ENCODE measurements at places on chromosomes 5 and 9. TPM values are rescaled to one million over a fixed set of nuclear protein-coding genes. Genes with fewer than 3 reads are reported as not detected.

Gene SPOCK1
- total RNA-seq, result 10.9 TPM

Gene LURAP1L
- total RNA-seq, result not detected

Gene STPG3
- total RNA-seq, result not detected

GRCh38 chr5:163347671-163348070 is 89.7 kb upstream of the CCNG1 start:
- DNase-seq, result peak; percentile 58
- H3K4me1 ChIP-seq, result peaks cover 4% of the 10 kb centered on the region
- H3K4me3 ChIP-seq, result no peak overlapping the region
- no peaks in the 10 kb centered on the region for H3K36me3 ChIP-seq
- H3K27me3 ChIP-seq, result no peaks in the 10 kb centered on the region

DNA sequence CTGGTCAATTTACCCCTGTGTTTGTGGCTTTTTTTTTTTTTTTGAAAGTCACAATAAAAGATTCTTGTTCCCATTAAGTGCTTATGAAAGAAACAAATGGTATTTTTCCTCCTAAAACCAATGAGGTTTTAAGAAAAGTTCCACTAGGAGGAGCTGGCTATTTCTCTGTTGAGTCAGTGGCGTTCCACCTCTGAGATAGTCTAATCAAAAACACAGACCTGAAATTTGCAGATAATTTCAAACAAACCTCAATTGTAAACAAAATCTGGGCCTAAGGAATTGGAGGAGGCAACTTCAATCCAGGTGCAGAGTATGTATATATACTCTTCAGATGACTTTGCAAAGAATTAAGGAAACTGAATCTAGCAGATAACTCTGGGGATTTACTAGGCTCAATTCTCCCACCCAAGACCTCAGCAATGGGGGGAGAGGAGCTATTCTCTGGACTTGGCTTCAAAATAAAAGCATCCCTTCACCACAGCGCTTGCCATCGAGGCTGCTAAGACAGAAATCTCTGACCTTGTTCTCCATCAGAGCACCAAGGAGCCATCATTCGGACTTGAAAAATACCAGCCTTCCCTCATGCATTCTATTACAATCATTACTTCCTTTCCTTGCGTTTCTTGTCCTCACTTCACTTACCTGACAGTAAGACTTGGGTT is 52.4 kb downstream of the FANCC start:
- no peak overlapping the region for H3K27ac ChIP-seq
- DNase-seq, result no peak
- no peaks in the 10 kb centered on the region for H3K4me1 ChIP-seq
- no peak overlapping the region for H3K4me3 ChIP-seq

All from H9 (cell line).